ENCODE measurements at places on chromosomes 1 and 21. TPM values are rescaled to one million over a fixed set of nuclear protein-coding genes. Genes with fewer than 3 reads are reported as not detected.

DNA sequence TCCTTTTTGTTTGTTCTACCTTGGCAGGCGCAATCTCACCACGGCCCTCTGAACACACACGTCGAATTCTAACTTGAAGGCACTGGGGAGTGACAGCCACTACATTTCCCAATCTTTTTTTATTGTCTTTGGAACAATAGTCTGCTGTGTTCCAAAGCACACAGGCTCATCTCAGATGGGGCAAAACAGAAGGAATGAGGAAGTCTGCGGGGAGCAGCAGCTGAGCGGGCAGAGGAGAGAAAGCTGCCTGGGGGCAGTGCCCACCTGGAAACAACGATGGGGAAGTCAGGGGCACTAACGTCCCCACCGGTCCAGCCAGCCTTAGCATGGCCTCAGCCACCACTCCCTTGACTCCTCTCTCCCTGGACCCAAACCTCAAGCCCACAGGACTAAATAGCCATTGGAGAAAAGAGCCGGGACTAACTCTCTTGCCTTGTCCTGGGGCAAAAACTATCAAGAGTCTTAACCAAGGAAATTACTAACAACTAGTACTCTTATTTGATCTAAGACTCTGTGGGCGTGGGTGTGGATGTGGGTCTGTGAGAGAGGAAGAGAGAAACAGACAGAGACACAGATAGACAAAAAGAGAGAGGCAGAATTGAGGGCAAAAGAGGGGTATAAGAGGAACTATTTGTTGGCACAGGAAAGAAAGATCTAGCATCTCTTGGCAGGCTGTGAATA is 34.2 kb downstream of the SYF2 start:
- no peak for DNase-seq

GRCh38 chr1:26972821-26973220 is 12.6 kb upstream of the KDF1 start:
- DNase-seq: no peak

DNA sequence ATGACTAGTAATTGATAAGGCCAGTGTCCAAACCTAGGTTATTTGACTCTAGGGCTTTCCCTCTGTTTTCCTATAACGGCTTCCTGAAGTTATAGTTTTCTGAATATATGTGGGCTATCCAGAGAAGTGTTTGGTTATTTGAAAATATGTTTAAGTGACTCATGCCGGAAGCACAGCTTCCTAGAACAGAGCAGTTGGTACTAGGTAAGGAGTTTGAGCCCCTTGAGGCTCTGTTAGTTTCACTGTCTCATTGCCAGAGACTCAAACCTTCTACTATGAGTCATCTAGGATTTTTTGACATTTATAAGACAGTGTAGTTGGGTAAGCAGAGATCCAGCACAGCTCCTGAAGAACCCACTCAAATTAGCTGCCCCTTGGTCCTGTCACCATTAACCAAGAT is 27.1 kb upstream of the LEPR start:
- no peak for DNase-seq

Gene KLHDC7A
- total RNA-seq: 0.31 TPM
